ENCODE measurements at places on chromosomes 7 and 10.

DNA sequence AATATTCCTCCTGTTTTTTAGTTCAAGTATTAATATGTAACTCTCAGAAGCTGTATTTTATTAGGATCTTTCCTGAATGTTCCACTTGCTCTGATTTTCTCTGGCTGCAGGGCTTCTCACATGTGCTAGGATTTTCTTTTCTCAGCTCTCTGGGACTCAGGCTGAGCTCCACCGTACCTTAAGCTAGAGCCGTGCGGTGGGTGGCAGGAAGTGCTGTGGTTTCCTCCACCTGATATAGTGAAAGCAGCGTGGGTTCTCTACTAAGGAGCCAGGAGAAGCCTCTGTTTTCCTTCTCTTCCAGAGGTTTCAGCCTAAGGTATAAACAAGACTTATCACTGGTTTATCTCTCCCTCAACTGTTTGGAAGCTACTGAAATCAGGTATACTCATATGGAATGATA lies 433.6 kb downstream of the NRG3 start:
- no peak for DNase-seq

DNA sequence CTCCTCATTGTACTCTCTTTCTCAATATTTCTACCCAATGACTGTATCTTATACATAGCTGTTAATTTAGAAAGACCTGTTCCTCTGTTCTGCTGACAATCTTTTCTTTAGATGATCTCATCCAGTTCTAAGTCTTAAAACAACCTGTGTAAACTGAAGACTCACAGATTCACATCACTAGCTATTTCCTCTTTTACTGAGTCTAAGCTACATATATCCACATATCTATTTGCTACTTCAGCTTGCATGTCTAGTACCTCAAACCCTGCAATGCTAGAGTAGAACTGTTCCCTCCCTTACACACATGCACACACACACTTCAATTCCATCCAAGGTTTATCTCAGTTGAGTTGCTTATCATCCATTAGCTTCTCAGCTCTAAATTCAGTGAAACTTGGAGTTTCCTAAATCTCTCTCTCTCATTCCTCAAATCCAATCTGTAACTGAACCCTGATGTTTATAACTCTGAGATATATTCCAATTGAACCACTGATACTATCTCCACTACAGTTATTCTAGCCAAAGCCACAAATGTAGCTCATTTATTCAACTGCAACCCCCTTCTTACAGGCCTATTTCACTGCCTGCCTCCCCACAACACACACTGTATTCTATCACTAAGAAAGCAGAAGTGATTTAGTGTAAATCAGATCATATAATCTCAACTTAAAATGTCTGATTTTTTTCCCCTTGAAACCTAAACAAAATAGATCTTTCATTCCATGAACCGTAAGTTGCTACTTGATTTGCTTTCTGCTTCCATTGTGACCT lies 1036.8 kb upstream of the POT1 start:
- no peak for DNase-seq

DNA sequence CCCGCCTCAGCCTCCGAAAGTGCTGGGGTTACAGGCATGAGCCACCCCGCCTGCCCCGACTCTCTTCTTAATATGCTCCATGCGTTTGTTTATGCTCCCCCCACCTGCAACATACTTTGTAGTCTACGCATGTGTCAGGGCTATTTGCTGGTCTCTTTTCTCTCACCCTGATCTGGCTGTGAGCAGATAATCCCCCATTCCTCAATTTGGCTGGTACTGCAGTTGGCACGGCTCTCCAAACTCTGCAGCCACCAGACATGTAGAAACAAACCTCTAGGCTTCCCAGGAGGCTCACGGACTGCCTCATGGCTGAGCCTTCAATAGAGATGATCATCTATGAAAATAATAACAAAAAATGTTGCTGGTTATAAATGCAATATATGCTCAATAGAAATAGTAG lies 540.3 kb upstream of the GALNT17 start:
- DNase-seq: no peak

DNA sequence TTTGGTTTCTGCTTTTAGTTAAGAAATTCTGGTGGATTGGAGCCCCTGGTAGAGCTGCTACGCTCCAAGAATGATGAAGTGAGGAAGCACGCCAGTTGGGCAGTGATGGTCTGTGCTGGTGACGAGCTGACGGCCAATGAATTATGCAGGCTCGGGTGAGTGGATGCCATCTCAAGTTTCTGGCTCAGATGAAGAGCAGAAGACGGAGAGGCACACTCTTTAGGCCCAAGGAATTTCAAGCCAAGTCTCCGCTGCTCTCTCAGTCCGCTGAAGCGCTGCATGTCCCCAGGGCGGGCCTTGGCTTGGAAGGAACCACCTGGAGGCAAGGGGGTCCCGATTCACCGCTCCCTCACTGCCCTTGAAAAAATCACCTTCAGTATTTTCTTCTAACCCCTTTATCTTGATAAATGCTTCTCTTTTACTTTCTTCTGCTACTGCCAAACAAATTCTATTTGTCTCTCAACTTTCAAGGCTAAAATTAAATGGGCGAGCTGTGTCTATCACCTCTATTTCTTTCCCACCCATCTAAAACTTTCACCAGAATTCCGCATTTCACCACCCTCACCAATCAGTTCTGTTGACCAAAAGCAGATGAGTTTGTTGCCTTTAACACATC lies 74.2 kb downstream of the ARMC3 start:
- DNase-seq: no peak

DNA sequence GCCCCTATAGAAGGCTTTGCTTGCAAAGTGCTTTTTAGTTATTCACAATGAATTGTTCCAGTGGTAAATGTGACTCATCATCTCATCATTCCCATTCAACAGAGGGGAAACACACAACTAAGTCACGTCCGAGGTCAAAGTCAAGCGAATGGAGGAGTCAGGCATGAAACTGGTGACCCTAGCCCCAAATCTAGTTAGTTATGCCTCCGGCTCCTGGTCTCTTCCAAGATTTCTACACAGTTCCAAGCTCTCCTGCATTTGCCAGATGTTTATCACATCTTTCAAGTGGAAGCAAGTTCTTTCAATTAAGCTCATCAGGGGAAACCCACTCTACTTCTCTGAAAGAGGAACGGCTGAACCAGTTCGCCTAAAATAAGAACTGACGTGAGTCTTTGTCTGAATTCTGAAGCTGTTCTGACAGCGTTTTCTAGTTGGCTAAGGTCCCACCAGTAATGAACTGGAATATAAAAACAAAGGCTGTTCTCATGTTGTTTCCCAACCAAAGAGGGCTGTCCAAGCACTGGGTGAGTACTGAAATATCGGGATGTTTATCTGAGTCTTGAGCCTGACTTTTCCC lies 140.9 kb upstream of the NRBF2 start:
- no peak for DNase-seq

DNA sequence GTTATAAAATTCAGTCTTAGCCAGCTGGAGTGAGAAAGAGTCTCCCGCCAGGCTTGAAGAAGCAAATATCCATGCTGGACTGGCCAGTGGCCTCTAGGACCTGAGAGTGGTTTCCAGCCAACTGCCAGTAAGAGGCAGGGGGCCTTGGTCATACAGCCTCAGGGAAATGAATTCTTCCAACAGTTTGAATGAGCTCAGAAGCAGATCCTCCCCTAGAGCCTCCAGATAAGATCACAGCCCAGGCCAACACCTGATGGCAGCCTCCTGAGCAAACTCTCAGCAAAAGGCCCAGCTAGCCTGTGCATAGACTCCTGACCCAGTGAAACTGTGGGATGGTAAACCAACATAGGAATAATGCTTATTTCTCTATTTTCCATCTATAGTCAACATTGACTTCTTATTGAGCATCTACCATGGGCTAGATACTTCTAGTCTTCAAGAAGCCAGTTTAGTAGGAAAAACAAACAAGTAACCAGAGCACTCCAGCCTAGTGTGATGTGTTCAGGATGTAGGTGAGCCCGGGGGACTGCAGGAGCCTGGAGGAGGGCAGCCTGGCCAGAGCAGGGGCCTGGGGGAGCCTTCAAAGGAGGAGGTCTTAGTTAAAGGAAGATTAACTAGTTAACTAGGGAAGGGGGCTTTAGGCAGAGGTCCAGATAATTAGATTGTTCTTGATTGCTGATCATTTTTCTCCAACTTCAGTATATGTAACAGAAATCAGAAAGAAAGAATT lies 115.4 kb upstream of the ADO start:
- DNase-seq: no peak

GRCh38 chr7:112110651-112111050 lies 95.5 kb downstream of the DOCK4 start:
- DNase-seq: no peak

GRCh38 chr7:28750981-28751380 lies 207.1 kb downstream of the TRIL start:
- no peak for DNase-seq

DNA sequence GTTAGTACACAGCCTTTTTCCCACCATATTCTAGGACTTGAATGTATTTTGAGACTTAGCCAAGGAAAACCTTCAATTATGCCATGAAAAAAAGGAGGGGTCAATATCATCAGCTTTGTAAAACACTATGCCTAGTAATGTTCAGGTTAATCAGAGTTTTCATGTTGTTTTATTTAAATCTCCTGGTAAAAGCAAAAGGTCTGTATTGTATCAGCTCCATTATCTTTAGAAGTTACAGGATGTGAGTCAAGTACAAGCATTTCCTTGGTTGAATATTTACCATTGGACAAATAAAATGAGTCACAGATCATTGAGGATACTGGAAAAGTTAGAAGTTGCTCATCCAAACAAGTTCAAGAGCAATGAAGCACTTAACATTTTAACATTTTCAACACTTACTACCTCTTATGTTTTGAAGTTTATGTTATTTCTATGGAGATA lies 89.9 kb upstream of the CAPZA2 start:
- no peak for DNase-seq

- DNase-seq: no peak
These were observed 19.9 kb downstream of the AKR1C2 start for GRCh38 chr10:4983615-4984216.

DNA sequence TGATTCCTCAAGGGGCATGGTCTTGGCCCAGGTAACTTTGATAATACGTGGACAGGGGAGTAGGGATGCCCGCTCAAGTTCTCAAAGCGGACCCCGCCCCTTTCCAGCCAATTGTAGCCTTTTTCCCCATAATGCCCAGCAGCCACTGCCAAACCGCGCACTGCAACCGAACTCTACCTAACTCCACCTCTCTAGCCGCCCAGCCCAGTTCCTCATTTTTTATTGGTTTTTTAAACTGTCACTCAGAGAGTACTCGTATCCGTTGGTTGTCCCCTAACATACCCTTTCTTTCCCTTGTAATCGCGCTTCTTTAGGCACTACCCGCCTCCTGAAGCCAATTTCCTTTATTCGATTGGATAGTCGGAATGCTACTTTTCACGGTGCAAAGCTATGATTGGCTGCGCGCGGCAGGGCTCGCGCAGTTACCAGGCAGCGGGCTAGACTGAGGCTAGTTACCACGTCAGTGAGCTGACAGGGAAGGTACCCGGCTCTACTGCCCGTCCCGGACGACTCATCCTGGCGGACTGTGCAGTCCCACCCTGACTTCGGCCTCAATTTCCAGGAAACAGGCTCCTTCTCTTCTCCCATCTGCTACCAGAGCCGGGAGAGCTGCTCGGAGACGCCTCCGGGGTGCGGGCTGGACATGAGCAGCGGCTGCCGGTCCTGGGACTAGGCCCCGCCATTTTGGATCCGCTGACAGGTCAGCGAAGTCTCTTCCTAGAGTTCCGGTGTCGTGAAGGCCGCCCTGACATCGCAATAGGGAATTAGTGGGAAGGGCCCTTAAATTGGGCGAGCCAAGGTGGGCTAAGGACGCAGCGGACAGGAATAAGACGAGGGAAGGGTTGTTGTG lies at the start of gene GBF1:
Gene GBF1, plus strand, starts transcription at position 451 of the 850 bp plus-strand sequence. CDS start 13,407 bp downstream, outside the sequence.
- peak; percentile 68 for DNase-seq

- DNase-seq: no peak
These were observed 52.0 kb downstream of the GRB10 start for GRCh38 chr7:50730446-50731400.

DNA sequence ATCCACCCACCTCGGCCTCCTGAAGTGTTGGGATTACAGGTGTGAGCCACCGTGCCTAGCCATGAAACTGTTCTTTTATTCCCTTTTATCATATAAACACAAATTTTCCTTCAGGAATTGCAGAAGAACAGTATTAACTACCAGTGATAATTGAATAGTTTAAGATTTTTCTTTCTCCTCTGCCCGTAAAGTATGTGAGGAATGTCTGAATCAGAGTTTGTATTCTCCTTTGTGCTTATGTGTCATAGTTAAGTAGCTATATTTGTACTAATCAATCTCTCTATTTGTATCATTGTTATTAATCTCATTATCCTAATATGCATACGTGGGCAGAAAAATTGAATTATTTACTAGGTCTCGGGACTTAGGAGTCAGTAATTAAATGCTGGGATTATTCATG lies 83.6 kb downstream of the ZNF277 start:
- DNase-seq: no peak

- DNase-seq: no peak
These were observed 375.5 kb downstream of the SEMA3D start for GRCh38 chr7:84811362-84811761.

GRCh38 chr7:105649727-105650381 lies 68.6 kb upstream of the EFCAB10 start:
- DNase-seq: no peak

DNA sequence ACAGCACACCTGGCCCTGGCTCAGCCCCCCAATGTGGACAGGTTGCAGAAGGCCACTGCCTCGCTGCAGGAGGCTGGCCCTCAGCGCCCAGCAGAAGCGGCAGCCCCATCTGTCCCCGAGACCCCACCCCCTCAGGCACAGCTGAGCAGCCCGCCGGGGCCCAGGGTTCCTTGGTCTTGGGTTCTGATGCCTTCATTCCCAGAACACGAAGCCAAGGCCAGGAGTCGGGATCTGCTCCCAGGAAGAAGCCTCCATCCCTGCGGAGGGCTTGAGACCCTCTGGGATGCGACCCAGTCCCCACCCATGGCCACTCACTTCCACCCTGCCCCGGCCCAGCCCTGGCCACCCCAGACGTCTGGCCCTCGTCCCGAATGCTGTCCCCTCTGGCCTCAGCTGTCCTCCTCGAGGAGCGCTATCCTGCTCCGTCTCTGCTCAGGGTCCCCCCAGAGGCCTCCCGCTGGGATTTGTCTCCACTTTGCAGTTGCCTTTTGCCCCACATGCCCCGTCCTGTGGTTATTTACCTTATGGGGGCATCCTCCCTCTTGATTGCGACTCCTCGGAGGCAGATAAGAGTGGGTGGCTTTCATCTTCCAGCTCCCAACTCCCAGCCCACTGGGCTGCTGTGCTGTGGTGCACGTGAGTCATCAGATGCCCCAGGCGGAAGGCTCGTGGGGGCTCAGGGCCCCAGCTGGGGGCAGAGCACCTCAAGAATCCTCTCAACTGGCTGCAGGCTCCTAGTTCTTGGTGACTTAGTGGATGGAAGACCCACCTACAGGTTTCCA lies 97.5 kb downstream of the MKI67 start:
- DNase-seq: no peak

DNA sequence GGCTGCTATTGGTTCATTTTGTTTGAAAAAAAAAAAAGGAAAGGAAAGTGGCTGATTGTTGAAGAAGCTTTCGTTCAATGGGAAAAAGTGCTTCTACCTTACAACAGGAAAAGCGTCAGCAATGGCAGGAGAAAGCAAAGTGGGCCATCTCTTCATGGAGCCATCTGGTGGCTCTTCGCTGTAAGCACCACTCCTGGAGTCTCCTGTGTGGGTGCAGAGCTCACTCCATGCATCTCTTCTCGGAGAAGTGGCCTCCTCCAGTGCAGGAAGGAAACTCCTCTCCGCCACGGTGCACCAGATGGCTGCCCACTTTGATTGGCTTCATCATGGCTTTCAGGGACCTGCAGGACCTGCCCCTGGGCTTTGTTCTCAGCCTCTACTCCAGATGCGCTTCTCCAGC lies 250.9 kb downstream of the PTEN start:
- DNase-seq: no peak
